ENCODE measurements at places on chromosomes 7 and 10.

- no peak for DNase-seq
Observed at GRCh38 chr7:52500841-52501240, 534.6 kb upstream of the POM121L12 start.

DNA sequence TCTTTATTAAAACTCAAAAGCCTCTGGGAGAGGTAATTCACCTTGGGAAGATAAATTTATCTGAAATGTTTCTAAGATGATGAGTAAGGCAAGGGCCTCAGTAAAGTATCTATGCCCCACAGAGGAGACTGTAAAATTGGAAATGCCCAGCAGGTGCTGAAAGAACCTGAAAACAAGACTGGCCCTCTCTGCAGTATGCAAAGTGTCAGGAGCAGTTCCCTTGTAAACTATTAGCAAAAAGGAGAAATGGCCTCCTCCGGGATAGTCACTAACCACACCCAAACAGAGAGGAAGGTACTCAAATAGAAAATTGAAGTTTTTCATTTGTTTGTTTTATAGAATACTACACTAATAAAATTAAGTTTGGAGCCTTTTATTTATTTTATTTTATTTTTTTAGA is 81.2 kb downstream of the FZD1 start:
- no peak for DNase-seq

DNA sequence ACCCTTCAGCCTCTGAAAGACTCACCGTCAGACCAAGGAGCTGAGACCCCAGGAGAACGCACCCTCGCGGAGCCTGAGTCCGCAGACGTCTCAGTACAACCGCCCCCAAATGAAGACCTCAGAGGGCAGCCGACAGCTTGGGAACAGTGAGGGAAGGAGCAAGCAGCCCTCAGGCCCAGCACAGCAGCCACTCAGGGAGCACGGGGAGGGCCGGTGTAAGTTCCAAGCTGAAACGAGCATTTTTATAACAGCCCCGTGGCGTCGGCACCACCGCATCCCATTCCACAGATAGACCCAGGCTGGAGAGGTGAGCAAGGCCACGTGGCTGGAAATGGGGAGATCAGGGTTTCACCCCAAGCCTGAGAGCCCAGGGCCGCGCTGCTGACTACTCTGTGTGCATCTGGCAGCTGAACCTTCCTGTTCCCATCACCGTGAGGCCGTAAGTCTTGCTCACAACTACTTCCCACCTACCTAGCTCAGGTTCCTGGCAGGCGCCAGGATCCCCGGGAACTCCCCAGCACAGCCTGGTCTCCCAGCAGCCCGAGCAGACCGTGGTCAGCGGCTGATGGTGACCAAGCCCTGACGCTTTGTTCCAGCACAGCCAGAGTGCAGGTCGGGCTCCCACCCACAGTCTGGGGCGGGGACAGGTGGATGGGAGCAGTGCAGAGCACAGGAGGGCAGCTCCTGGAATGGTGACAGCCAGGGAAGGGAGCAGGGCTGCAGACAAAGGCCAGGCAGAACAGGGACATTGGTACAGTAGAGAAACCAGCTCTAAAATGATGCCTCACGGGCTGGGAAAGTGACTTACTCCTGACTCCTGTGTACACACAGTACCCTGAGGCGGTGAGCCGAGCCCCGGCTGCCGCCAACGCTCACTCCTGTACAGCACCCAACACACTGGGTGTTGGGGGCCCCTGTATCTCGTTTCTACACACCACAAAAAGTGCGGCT is 6.1 kb upstream of the NOM1 start:
- no peak for DNase-seq

GRCh38 chr10:48332871-48333216 is 26.4 kb downstream of the MAPK8 start:
- DNase-seq = no peak

- no peak for DNase-seq
Observed at GRCh38 chr10:105675333-105675732, 1034.2 kb downstream of the SORCS3 start.

GRCh38 chr10:96608805-96609204 is 22.0 kb upstream of the TM9SF3 start:
- DNase-seq = no peak

DNA sequence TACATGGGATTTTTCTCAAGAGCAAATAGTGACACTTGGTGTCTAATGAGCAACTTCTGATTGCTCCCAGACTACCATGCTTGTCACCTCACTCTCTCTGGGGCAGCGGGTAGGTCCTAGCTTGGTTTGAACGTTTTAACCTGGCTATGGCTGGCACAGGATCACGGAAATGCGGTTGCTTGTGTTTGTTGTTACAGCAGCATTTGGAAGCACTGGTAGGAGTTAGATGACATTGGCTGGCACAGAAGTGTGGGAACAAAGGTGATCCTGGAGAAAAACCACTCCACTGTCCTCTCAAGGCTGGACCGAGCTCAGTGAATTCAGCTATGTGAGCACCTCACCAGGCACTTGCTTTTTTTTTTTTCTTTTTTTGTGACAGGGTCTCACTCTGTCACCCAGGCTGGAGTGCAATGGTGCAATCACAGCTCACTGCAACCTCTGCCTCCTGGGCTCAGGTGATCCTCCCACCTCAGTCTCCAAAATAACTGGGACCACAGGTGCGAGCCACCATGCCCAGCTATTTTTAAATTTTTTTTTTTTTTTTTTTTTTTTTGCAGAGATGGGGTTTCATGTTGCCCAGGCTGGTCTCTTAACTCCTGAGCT is 3.5 kb upstream of the PFKFB3 start:
- no peak for DNase-seq

GRCh38 chr10:17307123-17307522 is 79.1 kb downstream of the VIM start:
- DNase-seq = no peak

DNA sequence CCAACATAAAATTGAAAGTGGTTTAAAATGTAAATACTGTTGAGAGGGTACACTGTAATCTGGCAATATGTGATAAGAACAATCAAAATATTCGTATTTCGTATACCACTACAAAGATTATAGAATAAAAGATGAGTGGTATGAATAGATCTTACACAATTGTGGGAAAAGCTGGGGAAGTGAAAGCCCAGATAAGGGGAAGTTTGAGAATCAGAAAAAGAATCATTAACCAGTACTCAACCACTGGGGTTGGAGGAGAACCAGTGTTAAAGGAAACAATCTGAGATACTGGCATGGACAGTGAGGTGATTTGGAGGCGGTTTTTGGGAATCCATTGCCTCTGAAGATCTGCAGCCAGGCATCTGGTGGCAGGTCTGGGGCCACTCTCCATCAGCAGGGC is 59.7 kb upstream of the CDK14 start:
- DNase-seq = no peak

GRCh38 chr10:72622271-72622670 is 3.6 kb downstream of the MICU1 start:
- DNase-seq = no peak

GRCh38 chr10:29647478-29647877 is 12.7 kb upstream of the SVIL start:
- DNase-seq = no peak

DNA sequence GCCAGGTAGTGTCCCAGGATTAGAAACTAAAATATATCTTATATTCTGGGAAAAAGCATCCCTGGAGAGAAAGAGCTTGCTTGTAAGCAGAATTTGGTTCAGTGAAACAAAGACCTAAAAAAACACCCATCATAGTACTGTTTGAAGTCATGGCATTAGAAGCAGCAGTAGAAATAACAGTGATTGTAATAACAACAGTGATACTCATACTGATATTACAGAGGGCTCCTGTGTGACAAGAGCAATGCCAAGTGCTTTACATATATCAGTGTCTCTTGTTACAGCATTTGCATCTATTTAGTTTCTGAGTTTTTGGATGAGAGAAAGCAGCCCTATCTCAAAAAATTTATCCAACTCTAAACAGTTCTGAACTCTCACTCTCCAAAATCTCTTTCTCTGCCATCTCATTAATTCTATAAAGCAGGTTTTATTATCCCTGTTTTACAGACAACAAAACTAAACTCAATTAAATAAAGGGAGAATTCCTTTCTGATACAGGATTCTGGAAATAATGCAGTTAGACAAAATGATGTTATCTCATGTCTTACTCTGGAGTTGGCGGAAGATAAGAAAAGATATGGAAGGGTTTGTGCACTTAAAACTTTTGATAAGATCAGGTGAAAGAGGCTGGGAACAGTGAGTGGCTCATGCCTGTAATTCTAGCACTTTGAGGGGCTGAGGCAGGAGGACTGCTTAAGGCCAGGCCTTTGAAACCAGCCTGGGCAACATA is 146.5 kb upstream of the AOAH start:
- no peak for DNase-seq

DNA sequence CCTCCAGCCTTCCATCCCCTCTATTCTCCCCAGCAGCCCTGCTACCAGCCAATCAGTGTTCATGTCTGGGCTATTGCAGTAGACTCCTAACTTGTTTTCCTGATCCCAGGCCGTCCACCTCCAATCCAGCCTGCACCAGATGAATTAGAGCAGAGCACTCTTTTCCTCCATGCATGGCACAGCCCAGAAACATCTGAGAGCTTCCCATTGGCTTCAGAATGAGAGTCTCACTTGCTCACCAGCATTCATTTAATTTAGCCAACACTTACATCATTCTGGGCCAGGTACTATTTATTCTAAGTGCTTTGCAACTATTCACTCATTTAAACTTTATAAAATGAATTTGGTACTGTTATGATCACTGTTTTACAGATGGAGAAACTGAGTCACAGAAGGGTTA is 51.4 kb upstream of the DUSP5 start:
- DNase-seq = no peak

DNA sequence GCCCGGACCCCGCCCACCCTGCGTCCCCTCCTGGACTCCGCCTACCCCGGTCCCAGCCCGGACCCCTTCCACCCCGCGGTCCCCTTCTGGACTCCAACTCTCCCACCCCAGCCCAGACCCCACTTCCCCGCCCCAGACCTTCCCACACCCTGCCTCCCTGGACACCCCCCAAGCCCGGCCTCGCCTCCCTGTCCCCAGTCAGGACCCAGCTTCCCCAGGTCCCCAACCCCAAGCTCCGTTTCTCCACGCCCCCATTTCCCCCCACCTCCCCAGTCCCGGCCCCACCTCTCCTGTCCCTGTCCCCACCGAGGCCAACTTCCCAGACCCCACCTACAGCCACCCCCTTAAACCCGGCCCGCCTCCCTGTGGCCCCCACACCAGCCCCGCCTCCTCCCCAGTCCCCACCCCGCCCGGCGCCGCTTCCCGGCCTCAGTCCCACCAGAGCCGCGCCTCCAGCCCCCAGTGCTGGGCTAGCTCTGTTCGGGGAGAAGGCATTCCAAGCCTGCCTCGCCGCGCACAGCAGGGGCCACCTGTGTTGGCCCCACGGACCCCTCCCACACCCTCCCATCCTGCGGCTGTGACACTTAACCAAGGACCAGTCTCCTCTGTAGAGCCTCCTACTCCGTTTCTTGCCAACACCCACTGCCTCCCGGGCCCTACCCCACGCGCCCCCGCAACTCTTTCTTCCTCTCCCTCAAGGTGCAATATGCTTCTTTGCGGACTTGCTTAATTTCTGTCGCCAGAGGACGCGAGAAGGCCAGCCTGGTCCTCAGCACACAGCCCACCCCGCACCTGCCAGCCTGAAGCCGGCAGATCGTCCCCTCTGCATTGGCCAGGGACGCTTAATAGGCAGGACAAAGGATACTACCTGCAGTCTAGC is 736 bp upstream of the ITIH5 start:
- DNase-seq = peak; percentile 10

- DNase-seq = no peak
Observed at GRCh38 chr7:66379542-66380160, 174.5 kb downstream of the TPST1 start.

- DNase-seq = no peak
Observed at GRCh38 chr7:15558756-15559155, 3.1 kb downstream of the AGMO start.

DNA sequence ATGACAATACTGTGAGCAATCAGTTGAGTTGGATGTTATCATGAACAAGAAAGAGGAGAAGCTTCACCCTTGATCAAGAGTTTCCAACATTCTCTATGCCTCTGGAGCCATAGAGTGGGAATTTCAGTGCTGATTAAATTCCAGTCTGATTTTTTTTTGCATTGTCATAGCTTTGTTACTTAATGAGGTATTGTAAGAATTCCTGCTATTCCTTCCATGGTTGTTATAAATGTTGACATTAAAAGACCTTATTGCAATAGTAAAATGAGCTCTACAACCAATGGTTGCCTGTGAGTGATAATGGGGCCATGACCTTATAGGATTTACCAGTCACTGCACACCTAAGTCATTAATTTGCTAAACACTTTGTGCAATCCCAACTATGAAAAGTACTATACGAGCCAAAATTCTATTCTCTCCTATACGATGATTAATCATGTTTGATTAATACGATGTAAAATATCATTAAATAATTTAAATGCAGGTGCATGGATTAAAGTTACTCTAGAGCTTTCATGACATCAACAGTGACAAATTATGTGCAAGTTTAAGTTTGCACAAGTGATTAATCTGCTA is 353.2 kb upstream of the KLF6 start:
- no peak for DNase-seq

GRCh38 chr10:79399223-79399831 is 46.1 kb downstream of the ZCCHC24 start:
- DNase-seq = no peak

- DNase-seq = no peak
Observed at GRCh38 chr10:117511601-117512390, 30.8 kb upstream of the EMX2 start.

DNA sequence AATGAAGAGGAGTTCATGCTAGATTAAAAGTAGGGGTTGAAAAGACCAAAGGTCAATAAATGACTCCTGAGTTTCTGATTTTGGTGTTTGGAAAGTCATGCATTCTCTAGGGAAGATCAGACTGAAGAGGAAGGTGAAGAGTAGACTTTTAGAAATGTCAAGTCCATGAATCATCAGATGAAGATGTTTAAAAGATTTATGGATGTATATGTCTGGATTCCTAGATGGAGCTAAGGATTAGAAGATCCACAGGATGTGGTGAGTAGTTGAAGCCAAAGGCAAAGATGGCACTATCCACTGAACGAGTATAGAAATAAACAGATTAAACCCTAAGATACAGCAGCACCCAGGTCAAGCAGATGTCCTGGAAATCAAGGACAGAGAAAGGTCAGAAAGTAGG is 298.5 kb downstream of the GPAM start:
- DNase-seq = no peak

- DNase-seq = peak; percentile 74
Observed at GRCh38 chr7:135620980-135621850, 41.1 kb upstream of the STMP1 start.

GRCh38 chr10:97292862-97293198 is 393 bp upstream of the ARHGAP19 start:
- no peak for DNase-seq

DNA sequence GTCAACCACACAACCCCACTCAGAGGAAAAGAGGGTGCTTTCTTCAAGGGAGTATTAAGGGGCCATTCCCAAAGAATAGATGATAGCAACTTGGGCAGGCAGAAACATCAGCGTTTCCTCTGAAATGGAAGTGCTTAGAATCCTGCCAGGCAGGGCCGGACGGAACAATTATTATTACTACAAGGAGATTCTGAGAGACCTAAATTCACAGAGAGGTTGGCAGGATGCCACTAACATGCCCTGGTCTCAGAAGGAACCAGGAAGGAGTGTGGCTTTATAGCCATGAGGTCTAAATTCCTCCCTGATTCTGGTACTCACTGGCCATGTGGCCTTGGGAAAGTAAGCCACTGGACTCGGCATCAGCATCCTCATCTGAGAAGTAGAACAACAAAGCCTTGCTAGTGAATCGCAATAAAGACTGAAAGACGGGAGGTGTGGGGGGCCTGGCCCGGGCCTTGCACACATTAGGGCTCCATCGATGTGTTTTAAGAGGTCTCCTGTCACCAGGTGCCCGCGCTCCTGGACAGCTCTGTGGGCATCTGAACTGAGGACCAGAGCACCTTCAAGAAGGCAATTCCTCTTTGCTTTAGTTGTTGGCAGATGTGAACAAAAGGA is 131.5 kb downstream of the OAT start:
- DNase-seq = no peak

Data from HepG2 (cell line).